ENCODE measurements at places on chromosomes 6 and 20.

GRCh38 chr20:33704197-33704924 is 15.7 kb downstream of the PXMP4 start:
- DNase-seq: no peak

DNA sequence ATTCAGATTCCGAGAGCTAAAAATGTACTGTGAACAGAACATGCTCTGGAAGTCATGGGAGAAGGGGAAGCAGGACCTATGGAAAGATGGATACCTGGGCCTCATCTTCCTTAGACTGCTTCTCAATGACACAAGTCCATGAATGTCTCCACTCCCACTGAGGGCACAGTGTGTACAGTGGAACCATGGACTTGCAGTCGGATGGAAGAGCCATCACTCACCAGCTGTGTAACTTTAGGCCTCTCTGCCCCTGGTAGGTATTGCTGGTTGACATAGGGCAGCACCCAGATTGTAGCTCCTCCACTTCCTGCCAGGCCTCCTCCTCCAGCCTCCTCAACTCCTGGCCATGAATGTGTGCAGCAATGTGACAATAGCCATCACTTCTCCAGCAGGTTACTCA is 52.5 kb downstream of the MAFB start:
- no peak for DNase-seq

GRCh38 chr6:21199262-21199661 is 394.3 kb upstream of the SOX4 start:
- no peak for DNase-seq

DNA sequence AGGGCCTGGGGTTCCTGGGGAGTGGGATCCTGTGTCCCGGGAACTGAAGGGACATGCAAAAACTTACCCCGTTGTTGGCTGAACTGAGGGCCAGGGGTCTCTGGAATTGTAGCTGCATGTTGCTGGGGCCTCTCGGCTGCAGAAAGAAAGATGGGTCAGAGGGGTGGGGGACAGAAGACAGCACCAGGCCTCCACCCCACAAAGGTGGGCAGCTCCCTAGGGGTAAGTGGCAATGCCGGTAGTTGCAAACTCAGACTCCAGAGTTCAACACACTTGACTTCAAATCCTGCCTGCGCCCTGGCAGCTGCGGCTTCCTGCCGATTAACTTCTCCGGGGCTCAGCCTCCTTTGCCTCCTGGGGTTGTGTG is 4.8 kb downstream of the ZBP1 start:
- DNase-seq: no peak

DNA sequence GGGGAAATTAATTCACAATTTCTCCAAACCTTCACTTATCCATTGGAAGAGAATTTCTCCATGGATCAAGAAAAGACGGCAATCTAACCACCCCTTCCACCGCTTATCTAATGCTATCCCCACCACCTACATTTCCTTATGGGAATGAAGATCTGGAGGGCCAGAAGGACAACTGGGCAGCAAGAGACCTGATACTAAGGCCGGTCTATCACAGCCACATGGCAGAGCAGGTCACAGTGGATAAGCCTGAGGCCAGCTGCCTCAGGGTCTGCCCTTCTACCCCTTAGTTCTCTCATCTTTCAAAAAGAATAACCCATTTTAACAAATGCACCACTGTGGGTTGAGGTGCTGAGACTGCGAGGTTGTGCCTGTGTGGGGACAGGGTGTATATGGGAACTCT is 37.1 kb downstream of the MAN1A1 start:
- peak; percentile 54 for DNase-seq

GRCh38 chr6:30311101-30311500 is 15.6 kb upstream of the TRIM39 start:
- peak; percentile 20 for DNase-seq

- no peak for DNase-seq
Measured at GRCh38 chr20:36311854-36312723, 6.0 kb downstream of the DLGAP4 start.

GRCh38 chr6:106808758-106809157 is 165.8 kb downstream of the CD24 start:
- DNase-seq: no peak

DNA sequence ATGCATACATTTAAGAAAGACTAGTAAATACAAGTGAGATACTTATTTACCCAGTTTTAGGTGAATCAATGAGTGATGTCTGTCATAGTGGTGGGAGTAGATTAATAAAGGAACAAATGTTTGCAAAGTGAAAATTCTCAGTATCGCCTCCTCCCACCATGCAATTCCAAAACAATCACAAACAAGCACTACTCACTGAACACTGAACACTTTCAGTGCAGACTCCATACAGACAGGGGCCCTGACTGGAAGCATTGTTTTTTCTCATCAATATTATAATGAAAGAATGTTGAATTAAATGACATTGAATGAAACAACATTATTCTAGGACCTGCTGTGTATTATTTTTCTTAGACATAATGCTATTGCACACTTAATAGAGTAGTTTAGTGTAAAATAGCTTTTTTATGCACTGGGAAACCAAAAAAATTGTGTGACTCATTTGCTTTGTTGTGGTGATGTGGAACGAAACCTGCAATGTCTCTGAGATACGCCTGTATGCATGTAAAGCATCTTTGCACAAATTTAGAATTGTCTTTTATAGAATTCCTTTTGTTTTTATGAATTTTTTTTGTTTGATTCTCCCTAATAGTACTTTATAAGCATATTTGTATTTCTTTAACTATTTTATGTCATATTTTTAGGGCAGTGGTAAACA is 317.5 kb downstream of the UTRN start:
- no peak for DNase-seq

- DNase-seq: peak; percentile 78
Measured at GRCh38 chr20:47493175-47493962, 8.3 kb upstream of the NCOA3 start.

GRCh38 chr6:166683477-166683876 is 56.4 kb upstream of the RPS6KA2 start:
- DNase-seq: no peak

DNA sequence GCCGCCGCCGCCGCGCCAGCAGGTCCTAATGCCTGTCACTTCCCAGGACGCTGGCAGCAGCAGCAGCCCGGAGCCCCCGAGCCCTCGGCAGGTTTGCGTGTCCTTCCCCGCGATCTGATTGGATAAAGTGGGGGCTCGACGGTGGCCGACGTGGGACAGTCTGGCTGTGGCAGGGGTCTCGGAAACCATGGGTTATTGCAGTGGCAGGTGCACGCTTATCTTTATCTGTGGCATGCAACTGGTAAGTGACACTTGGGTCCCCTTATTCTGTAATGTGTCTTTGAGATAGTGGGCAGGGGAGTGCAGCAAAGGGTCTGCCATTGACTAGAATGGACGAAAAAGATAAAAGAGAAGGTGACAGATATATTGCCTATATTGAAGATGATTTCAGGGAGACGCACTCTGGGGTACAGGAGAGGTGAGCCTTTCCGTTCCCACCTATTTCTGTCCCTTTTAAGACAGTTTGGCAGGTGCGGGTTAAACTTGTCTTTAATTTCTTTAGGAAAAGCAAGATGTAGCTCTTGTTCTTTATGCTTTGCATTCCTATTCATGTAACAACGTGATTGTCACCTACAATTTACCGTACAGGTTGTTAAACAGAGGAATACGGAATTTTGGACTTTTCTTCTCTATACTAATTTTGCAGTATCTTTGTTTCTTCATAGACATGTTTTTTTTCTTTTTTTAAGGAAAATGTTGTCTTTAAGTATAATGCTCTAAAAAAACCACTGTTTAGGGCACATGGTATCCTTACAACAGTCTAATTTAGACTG is 535 bp downstream of the NKAIN2 start:
- no peak for DNase-seq

- no peak for DNase-seq
Measured at GRCh38 chr6:26199773-26200764, 112.8 kb downstream of the HFE start.

DNA sequence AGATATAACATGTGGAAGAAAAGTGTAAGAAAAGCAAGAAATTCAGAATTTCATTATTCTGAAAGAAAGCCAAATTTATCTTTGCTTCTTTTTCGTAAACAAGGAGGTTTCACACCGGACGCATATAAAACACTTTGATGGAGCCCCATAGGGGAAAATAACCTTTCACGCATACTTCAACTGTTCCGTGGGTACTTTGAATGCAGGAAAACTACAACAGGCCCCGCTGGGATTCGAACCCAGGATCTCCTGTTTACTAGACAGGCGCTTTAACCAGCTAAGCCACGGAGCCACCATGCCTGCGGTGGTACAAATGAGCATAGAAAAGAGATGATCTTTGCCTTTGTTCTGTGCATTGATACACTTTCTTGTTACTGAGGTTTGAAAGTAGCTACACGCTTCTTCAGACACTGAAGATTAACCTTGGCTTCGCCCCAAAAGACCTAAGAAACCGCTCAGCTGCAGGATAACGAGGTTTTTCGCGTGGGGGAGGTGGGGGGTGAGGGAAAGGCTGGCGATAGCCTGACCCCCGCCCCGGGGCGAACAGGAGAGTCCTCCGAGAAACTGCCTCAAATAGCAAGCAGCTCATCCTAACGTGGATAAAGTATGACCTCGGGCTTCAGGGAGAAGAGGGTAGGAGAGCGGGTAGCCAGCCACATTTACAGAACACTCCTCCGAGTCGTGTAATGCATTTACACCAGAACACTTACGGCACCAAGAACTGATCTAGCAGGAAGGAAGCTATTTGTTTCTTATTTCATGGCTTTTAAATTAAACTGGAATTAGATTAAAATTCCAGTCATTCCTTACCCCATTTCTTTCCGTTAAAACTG is 5.3 kb upstream of the HMGN4 start:
- DNase-seq: peak; percentile 74

DNA sequence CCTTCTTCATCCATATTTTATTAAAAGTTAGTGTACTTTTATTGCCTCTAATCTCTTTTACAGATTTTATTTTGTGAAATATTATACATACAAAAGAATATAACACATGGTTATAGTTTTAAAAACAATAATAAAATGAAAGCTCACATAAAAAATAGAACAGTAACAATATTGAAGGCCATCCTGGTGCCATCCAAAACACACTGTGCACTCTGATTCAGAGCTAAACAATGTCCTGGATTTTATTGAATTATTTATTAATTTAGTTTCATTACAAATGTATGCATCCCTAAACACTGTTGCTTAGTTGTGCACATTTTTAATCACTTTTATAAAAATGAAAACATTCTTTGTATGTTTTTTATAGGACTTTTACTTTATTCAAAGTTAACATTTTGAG is 32.9 kb downstream of the RNF217 start:
- no peak for DNase-seq

DNA sequence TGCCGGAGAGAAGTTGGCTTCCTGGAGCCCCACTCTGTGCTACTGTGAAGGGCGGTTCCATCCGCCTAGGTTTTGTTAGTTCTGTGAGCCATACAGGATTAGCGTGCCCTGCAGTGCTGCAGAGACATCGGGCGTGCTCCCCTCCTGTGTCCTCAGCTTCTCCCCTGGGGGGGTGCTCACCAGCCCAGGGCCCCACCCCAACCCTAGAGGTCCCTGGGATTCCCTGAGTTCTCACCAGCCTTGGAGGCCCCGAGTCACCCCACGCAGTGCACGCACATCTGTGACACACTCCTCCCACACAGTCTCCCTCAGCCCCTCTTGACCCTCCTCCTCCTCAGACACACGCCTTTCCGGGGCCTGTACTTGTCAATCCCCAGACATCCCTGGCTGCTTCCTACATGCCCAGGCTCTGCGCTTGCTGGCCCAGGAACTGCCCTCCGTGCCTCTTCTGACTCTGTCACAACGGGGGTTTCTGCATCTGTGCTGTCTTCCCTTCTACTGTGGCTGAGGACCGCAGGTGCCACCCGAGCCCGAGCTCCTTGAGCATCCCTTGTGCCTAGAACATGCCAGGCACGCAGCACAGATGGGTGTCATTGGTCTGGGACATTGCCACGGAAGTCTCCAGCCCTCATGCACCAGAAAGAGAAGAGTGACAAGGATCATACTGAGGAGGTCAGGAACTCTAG is 123.2 kb upstream of the RPS6KA2 start:
- no peak for DNase-seq

GRCh38 chr6:74284284-74284683 is 588.3 kb downstream of the CD109 start:
- DNase-seq: no peak

GRCh38 chr6:77010931-77011542 is 452.3 kb downstream of the HTR1B start:
- no peak for DNase-seq

GRCh38 chr20:62362991-62363919 is 3.9 kb downstream of the LAMA5 start:
- DNase-seq: no peak

GRCh38 chr6:73929405-73929804 is 233.4 kb downstream of the CD109 start:
- DNase-seq: no peak

DNA sequence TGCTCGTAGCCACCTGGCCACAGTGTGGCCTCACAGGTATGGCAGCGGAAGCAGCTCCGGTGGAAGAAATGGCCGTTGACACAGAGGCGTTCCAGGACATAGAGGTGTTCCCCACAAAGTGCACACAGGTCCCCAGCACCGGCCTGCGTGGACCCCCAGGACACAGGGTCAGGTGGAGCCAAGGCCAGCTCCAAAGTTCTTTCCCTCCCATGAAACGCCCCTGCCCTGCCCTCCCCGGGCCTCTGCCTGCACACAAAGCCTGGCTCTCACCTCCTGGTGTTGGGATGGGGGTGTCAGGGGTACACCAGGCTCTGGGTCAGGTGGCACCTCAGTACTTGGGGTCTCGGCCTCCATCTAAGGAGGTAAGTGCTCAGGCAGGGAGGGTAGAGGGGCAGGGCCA is 6.6 kb downstream of the SMPD2 start:
- DNase-seq: no peak

DNA sequence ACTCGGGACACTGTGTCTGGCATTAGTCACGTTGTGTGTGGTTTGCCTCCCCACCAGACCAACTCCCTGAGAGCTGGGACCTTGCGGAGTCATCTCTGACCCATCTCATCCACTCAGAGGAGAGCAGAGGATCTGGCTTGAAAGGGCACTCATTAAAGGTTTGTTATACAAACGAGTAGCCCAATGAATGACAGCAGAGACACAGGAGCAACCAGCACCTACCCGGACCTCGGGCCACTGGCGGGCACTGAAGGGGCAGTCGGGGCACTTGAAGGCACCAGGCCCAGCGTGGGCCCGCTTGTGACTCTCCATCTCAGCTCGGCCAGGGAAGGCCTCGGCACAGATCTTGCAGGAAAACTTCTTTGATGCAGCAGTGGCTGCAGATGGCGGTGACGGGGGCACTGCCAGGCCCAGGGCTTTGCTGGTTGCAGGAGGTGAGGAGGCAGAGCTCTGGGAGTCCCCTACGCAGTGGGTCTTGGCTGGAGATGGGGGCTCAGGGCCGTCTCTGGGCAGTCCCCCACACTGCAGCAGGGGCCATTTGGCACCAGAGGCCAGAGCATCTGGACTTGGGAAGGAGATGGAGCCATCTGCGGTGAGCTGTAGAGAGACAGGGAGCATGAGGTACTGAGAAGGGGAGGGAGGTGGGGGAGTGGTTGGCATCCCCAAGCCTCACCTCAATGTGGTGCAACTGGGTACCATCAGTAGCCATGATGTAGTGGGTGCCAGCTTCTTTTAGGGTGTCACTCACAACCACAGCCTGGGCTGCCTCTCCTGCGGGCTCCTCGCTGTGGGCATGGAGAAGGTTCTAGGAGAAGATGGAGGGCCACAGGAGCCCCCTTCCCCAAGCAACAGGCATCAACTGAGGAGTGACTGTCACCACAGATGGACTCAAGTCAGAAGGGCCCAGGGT is 17.7 kb downstream of the PCIF1 start:
- DNase-seq: no peak
